ENCODE measurements at places on chromosomes 4 and X. TPM values are rescaled to one million over a fixed set of nuclear protein-coding genes. Genes with fewer than 3 reads are reported as not detected.

The NSG1 gene
- total RNA-seq: 28.1 TPM

The SCML2 gene
- total RNA-seq: 2.0 TPM

DNA sequence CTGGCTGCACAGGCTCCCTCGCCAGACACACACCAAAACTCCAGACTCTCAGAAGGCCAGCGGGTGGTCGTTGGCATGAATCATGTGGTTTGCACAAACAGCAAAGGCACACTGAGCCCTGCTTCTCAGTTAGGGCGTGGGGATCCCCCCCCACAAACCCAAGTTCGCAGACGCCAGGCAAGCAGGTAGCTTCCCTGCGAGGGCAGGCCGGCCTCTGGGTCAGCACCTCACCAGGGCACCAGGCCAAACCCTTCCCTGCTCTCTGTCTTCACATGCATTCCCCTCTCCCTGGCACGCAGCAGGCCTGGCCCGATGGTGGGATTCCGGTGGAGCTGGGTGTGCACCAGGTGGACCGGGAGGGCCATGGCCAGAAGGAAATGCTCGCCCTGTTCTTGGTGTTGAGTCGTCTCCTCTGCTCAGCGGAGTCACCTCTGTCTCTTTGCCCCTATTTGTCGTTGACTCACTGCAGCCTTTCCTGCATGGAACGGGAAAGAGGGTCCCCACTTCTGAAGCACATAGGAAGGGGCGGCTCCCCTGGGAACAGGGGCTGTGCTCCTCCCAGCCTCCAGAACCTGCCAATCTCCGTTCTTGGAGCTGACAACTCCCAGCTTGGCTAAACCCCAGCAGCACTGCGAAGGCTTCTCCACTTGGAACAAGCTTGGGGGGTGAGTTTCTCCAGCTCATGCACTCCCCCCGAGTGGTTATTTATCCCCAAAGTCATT, 51.4 kb downstream of the SORCS2 start:
- DNase-seq: no peak

GRCh38 chr4:1166509-1167243, 5.7 kb downstream of the SPON2 start:
- DNase-seq: no peak

- DNase-seq: no peak
Measured at GRCh38 chr4:145786830-145787229, 106.9 kb downstream of the C4orf51 start.

Data from foreskin keratinocyte (primary cell).